Esophagus muscularis mucosa (tissue), 4 donors: ENCODE measurements at places on chromosomes 13 and 19. TPM values are rescaled to one million over a fixed set of nuclear protein-coding genes. Genes with fewer than 3 reads are reported as not detected.

The NDUFA7 gene
- 29.9 TPM for total RNA-seq

The MEIOSIN gene
- not detected for total RNA-seq

The RNF225 gene
- not detected for total RNA-seq

The DCT gene
- total RNA-seq, result 0.78 TPM

The ZNF549 gene
- total RNA-seq, result 6.7 TPM

The KRTDAP gene
- not detected for total RNA-seq

The ZSWIM9 gene
- 4.0 TPM for total RNA-seq

The KLK6 gene
- total RNA-seq, result not detected

The C19orf81 gene
- total RNA-seq, result not detected

The ARRDC5 gene
- not detected for total RNA-seq

The CPAMD8 gene
- 9.6 TPM for total RNA-seq
